ENCODE measurements at places on chromosomes 3 and 15. TPM values are rescaled to one million over a fixed set of nuclear protein-coding genes. Genes with fewer than 3 reads are reported as not detected.
A peak's percentile ranks its signal among the peaks of the same experiment; 100 is the strongest.

CCR8 gene
- total RNA-seq: not detected

DAZL gene
- total RNA-seq: not detected

STARD9 gene
- total RNA-seq: 24.2 TPM

FBXO40 gene
- total RNA-seq: not detected

NDUFB4 gene
- 54.9 TPM for total RNA-seq

SLC9C1 gene
- total RNA-seq: 0.19 TPM

- DNase-seq: no peak
Observed at GRCh38 chr3:72982609-72983366, 13.8 kb upstream of the PPP4R2 start.

- DNase-seq: no peak
Observed at GRCh38 chr3:193130576-193130975, 110.4 kb upstream of the PLAAT1 start.

- no peak for DNase-seq
Observed at GRCh38 chr3:113629584-113630421, 66.6 kb downstream of the USF3 start.

DNA sequence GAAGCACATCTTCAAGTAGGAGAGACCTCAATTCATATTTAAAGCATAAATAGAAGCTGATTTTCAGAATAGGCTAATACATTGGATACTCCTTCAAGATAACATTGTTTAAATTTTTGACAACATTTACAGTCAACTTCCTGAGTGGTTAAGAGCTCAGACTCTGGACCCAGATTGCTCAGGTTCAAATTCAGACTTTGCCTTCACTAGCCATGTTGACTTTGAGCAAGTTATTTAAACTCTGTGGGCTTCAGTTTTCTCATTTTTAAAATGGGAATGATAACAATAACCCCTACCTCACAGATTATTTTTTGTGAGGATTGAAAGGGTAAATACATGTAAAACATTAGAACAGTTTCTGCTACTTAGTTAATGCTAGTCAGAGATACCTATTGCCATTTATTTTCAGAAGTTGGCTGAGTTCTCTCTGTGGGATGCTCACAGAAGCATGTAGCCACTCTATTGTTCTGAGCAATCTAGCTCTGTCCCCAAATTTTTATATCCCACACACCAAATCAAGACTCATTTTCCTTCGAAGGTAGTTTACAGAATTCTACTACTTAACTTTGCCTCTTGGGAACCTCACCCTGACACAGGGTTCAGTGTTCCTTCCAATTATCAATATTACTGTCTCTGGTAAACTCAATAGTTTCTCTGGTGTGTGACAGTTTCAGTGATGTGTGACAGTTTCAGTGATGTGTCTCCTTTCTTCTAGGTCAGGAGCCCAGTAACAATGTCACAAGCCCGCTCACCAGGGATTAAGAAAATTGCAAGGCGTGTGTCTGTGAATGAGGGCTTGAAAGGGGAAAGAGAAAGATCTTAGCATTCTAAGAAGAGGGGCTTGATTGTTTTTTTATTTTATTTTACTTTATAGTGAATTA lies 79.4 kb upstream of the OSTN start:
- no peak for DNase-seq

DNA sequence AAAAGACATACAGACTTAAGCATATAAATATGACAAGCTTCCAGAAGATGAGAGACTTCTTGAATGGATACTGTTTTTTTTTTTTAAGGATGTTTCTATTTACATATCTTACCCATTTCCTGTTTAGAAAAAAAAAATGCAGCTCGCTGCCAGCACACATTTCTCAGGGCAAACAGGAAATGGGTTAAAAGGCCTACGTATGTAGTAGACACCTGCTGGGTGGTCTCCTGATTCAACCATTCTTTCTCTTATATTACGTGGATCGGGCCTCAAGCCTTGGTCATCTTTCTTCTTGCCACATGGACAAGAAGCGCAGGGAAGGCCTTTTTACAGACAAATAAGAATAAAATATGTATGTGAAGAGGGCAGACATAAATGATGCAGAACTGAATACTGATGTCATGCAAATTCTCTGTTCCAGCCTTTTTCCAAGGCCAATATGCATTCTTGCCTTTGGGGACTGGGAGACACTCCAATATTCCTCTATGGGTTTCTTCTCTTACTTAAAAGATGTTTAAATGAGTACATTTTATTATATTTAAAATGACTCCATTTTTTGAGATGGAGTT lies 35.0 kb upstream of the TJP1 start:
- no peak for DNase-seq

DNA sequence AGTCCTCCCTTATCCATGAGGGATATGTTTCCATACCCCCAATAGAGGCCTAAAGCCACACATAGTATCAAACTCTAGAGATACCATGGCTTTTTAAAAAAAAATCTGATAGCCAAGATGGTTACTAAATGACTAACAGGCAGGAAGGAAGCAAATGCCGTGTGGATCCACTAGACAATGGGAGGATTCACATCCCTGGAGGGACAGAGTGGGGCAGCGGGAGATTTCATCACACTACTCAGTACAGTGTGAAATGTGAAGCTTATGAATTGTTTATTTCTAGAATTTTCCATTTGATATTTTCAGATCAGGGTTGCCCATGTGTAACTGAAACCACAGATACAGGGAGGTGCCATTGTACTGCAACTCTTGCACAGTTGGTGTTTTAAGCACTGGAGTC lies 826.6 kb downstream of the SQOR start:
- DNase-seq: no peak

DNA sequence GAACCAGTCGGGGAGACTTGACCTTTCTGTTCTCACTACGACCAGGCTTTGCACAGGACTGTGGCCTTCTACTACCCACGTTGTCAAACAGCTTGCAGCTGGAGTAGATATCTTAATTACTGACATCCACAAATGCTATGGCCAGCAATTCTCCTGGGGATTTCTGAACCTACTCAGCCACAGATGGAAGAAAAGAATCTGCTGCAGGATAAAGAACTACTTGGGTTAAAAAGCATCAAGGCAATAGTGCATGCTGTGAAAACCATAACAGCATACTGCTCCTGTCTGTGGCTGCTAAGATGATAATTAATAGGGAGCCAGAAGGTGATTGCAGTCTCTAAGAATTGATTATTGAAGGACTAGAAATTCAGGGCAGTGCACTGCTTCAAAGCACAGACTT lies 859.2 kb upstream of the SEMA6D start:
- DNase-seq: no peak

GRCh38 chr3:198097048-198097447 lies 137.0 kb downstream of the LMLN start:
- no peak for DNase-seq

DNA sequence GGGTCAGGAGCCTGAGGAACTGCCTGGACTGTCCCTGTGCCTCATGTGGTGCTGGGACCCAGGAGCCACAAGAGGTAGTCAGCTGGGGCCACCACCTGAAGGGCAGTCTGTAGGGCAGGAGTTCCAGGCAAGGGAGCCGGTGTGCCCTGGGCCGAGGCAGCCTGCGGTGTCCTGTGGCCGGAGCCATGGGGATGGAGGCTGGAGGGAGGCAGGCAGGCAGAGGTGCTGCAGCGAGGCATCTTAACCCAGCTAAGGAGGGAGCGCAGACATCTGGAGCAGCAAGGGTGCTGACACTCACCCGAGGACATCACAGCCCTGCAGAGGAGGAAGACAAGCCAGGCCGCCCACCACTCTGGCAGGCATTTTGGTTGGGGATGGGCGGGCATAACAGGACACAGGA lies 77.8 kb downstream of the DNAJB8 start:
- no peak for DNase-seq

- DNase-seq: no peak
Observed at GRCh38 chr15:58731756-58732535, 17.6 kb downstream of the ADAM10 start.

GRCh38 chr15:72230197-72231065 lies 559 bp downstream of the PKM start:
- peak; percentile 89 for DNase-seq

DNA sequence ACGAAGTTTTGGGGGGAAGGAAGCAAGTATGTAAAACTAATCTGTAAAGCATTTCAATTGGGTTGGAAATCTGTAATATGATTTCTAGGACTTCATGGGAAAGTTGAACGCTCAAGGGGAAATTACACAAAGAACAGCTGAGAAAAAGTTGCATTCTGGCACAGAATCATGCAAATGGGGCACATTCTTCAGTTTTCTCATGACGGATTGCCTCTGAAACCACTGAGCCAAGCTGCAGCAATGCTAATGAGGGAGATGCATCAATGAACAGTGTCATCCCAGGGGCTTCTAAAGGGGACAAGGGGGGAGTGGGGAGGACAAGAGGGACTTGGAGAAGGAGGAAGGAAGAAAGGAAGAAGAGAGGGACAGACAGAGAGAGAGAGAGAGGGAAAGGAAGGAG lies 291.4 kb upstream of the ATP11B start:
- DNase-seq: no peak

- DNase-seq: no peak
Observed at GRCh38 chr15:91561371-91562100, 292.0 kb upstream of the SLCO3A1 start.

- no peak for DNase-seq
Observed at GRCh38 chr3:66297900-66298299, 77.1 kb downstream of the SLC25A26 start.

- DNase-seq: no peak
Observed at GRCh38 chr3:47884603-47885002, 81.7 kb downstream of the DHX30 start.

DNA sequence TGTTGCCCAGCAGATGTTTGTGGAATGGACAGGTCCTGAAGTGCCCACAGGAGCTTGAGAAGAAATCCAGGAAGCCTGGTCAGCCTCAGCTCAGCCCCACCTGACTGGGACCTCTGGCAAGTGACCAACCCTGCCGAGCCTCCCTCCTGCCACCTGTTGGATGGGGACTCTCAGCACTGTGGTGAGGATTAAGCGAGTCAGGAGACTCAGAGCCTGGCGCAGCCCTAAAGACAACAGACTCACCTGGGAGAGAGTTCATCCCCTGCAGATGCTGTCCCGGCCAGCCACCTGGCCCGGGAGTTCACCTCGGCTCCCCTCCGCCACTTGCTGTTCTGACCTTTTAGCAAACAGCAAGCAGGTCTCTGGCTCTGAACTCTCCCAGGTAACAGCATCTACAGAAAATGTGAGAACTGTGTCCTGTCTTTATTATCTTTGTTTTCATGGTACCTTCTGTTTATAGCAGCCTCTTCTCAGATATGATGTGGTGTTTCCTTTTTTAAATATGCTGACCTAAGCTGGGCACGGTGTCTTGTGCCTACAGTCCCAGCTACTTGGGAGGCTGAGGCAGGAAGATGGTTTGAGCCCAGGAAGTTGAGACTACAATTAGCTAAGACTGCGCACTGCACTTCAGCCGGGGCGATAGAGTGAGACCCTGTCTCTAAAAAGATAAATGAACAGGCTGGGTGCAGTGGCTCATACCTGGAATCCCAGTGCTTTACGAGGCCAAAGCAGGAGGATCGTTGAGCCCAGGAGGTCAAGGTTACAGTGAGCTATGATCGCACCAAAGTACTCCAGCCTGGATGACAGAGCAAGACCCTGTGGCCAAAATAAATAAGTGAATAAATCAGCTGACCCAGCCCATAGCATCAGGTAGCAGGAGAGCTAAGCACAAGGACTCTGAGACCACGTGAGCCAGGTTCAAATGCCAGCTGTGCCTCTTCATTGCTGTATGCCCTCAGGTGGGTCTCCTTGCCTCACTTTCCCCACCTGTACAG lies 32.4 kb upstream of the SLC6A6 start:
- DNase-seq: no peak

GRCh38 chr3:175662815-175663214 lies 803.7 kb downstream of the NAALADL2 start:
- DNase-seq: no peak

- no peak for DNase-seq
Observed at GRCh38 chr3:194301730-194302129, 49.4 kb downstream of the CPN2 start.

All from omental fat pad (tissue), 4 donors.